Foreskin keratinocyte (primary cell): ENCODE measurements at places on chromosomes 7 and 10. TPM values are rescaled to one million over a fixed set of nuclear protein-coding genes. Genes with fewer than 3 reads are reported as not detected.

DNA sequence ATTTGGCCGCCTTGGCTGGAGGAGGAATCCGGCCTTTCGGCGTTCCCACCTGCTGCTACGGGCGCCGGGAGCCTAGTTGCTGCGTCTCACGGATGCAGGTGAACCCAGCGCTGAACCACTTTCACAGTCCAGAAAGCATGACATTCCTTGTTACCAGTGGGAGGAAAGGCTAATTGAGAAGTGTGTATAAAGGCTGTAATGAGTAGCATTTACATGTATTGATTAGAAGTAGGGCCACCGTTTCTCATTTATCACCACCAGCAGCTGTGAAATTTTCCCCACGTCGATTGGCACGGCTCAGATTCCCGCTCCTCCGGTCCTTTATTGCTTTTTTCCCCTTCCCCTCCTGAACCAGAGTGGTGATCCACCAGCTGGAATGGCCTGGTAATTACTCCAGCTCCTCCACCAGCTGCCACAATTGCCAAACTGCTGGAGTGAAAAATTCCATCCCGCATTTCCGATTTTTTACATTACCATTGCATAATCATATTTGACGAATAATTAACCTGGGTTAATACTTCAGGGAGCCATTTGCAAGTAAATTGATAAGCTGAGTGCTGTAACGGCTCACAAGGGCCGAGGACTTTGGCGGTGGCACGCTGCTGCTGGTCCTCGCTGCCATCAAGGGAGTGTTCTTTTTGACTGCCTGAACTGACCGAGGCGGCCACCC is 153.3 kb downstream of the POU6F2 start:
- DNase-seq: no peak

DNA sequence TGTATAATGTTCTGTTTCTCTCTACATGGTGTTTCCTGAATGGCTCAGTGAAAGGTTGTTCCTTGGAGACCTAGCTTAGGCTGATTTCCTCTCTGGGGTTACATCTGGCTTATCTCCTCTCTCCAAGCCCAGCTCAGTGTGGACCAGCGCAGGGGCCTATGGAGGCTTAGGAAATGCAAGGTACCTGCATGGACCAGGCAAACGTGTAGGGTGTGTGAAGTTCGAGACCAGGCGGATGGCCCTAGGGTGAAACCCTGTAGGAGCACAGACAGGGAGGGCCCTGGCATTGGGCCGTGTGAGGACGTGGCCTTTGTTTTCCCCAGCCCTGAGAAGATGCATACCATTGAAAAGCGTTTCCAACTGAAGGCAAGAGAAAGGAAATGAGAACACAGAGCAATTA is 59.0 kb downstream of the DOCK1 start:
- DNase-seq: no peak

SPDYE2B gene
- not detected in 2 replicates for total RNA-seq

SLC16A12 gene
- total RNA-seq: 0.17 and 0.18 TPM in 2 replicates

TCAF2 gene
- total RNA-seq: 0.07 and 0.14 TPM in 2 replicates

CRYGN gene
- total RNA-seq: not detected in 2 replicates

- no peak for DNase-seq
Observed at GRCh38 chr10:79004311-79004710, 64.5 kb upstream of the ZMIZ1 start.

MYH16 gene
- 1.3 and 2.6 TPM in 2 replicates for total RNA-seq

DNA sequence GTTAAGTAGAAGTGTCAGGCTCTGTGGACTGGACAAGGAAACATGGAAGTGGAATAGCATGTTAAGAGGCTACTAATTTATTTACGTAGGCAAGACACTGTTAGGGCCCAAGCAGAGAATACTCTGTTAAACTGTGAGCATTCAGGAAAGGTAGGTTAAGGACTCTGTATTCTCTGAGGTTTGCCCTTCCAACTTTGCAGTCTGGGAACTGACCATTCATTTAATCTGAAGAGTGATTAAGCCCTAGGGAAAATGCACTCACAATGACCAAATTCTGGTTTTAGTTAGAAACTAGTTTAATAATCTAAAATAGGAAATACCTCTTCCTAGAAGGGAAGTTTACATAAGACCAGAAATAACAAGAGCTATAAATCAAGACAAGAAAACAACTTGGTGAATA is 266.6 kb downstream of the SUGCT start:
- DNase-seq: no peak

SLC35G1 gene
- total RNA-seq: 5.2 and 6.4 TPM in 2 replicates

GLI3 gene
- 6.9 and 8.3 TPM in 2 replicates for total RNA-seq

DNA sequence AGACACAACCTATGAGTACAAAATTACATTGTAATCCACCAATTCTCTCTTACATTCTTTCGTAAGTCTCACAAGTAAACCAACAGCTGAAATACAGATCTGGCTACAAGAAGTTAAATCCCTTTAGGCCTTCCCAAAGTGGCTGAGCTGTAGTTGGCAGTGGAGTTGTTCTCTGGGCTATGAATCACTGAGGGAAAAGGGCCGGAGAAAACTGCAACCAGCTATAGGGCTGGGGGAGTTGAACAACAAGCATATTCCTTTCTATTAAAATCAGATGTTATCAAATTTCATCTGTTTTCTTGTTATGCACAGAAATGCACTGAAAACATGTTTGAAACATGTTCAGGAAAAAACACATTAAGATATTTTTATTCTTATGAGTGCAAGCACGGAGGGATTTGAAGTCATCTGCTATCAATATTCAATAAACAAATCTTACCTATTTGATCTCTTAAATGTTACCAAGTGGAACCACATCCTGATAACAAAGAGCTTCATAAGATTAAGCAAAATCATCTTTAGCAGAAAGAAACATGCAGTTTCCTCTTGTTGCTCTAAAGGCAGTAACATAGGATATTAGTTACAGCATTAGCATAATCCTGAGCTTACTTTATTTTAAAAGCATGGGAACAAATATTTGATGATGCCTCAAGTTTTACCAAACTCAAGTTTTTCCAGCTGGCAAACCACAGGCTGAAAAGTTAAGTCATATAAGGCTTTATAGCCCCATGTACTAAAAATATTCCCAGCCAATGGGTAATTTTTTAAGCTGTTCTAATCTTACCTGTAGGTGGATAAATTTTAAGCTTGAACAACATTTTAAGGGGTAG is 212.7 kb downstream of the TAX1BP1 start:
- no peak for DNase-seq
